NCI-H1930 (cell line): ENCODE measurements at places on chromosomes 4 and X.

- no peak for DNase-seq
These were observed 494.5 kb downstream of the CFAP47 start for GRCh38 chrX:36414056-36414455.

DNA sequence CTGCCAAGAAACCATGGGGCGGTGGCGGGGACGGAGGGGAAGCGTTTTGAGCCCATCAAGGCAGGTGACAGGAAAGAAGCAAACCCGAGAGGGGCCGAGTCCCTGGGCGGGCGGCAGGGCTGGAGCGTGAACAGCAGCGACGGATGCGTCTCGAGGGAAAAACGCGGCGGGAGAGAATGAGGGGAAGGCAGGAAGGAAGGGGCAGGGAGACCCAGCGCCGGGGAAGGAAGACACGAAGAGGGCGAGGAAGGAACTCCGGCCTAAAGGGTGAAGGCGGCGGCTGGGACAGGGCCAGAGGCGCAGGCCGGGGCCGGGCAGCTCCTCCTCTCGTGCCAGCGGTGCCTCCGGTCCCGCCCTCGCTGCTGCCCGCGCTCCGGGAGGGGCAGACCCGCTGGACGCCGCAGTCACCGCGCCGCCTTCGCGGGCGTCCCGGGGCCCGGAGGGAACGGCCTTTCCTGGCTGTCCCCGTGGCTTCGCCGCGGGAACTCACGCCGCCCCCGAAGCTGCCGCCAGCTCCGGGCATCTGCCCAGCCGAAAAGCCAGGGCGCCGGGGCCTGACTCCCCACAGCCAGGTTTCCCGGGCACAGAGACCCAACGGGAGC is 751 bp upstream of the RGS12 start:
- no peak for DNase-seq

GRCh38 chrX:111181951-111182350 is 86.0 kb downstream of the PAK3 start:
- peak; percentile 67 for DNase-seq

DNA sequence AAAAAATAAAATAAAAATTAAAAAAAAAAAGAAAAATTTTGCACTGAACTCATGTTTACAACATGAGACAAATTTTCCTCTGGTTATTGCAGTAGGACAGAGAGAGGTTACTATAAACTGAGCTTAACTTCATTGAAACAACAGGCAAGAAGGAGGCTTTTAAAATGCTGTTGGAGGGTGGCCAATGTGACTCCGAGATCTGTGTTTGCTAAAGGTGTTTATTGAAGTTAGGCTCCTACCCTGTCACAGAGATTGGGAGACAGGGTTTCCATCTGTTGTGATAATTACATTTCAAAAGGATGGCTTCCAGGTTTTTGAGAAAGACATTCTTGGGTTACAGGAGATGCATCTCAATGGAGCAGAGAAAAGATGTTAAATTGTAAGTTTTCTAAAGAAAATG is 370.5 kb upstream of the HS3ST1 start:
- no peak for DNase-seq

DNA sequence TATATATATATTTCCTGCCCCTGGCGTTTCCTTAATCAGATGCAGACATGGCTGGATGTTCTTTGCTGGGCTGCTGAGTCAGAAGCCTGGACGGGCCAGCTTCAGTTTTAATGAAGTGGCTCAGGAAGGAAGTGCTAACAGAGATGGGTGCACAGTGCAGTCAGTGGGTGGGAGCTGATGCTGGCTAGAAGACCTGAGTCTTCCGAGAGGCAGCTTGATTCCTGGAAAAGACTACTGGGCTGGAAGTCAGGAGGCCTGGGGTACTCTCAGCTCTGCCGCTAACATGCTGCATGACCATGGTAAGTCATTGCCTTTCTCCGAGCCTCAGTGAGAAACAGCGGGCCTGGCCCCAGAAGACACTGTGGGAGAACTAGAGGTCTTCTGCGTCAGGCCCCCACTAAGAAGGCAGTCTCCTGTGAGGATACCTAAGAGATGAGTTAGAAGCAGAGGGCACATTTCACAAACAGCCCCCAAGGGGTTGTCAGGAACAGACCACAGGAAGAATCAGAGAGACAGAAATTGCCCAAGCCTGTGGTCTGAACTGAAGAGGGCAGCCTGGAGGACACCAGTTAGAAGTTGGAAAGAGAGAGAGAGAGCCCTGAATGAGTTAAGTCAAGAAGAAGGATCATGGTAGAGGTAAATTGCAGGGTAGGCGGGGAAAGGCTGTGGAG is 8.3 kb upstream of the CD40LG start:
- DNase-seq, result no peak

- DNase-seq, result no peak
These were observed 10.9 kb upstream of the ASMTL start for GRCh38 chrX:1463581-1463980.

DNA sequence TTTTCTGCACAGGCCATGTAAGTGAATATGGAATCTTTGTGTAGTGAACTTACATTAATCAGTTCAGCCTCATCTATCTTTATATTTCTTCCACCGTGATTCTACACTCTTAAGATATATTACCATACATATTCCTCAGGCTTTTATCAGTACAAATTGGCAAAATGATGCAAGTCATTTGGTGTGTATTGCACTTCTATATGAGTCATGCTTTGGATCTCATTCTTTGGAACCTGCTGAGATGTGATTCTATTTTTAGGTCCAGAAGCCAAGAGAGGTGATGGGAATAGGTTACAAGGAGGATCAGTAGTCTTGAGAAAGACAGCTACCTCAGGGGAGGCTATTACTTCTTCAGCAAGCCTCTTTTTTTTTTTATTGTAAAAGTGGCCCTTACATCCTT is 204.4 kb downstream of the ZNF330 start:
- no peak for DNase-seq

DNA sequence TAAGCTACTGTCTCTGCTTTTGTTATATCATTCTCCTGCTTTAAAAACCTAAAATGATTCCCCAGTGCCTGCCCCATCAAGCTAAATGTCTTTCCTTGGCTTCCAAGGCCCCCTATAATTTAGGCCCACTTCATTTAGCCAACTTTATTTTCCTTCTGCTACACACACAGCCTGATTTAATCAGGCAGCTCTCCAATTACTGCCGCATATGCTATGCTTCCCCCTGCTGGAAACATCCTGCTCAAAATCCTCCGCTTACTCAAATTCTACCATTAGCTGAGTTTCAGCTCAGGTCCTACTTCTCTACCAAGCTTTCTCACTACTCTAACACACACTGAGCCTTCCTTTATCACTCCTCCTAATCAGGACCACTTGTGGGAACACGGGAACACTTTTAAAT is 17.0 kb downstream of the LAMP2 start:
- peak; percentile 12 for DNase-seq

DNA sequence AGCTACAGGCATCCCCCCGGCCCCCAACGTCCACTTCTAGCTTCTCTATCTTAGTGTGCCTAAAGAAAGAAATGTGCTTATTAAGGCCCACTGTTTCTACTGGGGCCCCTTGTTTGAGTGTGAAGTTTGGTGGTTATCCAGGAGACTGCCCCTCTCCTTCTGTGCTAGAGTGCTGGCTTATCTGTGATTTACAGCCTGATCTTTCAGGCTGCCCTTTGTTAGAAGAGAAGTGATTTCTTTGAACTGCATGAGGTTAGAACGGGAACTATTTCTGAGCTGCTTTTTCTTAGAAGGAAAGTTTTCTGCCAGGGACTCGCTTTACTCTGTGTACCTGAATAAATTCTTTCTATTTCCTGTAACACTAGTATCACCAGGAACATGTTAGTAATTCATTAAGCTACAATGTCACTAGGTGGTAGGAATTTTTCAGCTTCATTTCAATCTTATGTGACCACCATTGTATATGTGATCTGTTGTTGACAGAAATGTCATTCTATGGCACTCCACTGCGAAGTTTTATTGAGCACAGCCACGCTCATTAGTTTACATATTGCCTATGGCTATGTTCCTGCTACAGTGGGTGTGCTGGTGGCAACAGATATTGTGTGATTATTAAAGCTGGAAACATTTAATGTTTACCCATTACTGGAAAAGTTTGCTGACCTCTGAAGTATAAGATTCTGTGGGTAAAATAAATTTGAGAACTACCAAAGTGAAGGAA is 193.8 kb upstream of the CXorf51B start:
- DNase-seq, result no peak

DNA sequence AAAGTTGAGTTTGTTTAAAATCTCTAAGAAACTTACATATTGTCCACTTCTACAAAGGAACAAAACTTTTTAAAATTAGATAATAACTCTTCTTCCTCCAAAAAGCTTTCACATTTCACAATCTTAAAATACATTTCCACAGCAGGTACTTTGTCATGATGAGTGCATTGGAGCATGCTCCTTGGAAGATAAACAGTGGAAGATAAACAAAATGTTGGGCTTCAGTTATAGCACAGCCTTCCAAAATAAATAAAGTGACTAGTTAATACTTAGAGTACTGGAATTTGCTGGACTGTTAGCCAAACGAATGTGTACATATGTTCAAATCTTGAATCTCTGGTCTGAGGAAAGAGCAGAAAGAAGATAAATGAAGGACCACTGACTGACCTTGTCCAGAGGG is 54.9 kb upstream of the PDE5A start:
- DNase-seq, result no peak

DNA sequence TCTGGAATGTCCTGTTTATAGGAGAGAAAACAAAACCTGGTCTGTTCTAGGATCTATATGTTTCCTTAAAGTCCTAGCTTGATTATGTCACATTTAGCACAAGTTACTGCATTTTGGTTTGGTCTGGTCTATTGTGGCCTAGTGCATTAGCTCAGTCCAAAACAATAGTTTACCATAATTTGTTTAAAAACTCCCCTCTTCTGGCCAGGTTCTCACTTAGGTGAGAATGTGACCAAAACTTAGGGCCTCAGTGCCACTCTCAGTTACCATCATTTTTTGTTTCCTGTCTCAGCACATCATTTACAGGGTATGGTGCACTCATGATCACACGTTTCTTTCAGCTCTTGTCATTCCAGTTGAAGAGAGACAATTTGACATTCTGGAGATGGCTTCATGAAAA is 378.5 kb downstream of the KLHL4 start:
- no peak for DNase-seq

GRCh38 chrX:63656871-63657580 is 128.0 kb downstream of the ARHGEF9 start:
- DNase-seq, result no peak
